SK-N-SH (cell line): ENCODE measurements at places on chromosomes 11 and 22. TPM values are rescaled to one million over a fixed set of nuclear protein-coding genes. Genes with fewer than 3 reads are reported as not detected.

DNA sequence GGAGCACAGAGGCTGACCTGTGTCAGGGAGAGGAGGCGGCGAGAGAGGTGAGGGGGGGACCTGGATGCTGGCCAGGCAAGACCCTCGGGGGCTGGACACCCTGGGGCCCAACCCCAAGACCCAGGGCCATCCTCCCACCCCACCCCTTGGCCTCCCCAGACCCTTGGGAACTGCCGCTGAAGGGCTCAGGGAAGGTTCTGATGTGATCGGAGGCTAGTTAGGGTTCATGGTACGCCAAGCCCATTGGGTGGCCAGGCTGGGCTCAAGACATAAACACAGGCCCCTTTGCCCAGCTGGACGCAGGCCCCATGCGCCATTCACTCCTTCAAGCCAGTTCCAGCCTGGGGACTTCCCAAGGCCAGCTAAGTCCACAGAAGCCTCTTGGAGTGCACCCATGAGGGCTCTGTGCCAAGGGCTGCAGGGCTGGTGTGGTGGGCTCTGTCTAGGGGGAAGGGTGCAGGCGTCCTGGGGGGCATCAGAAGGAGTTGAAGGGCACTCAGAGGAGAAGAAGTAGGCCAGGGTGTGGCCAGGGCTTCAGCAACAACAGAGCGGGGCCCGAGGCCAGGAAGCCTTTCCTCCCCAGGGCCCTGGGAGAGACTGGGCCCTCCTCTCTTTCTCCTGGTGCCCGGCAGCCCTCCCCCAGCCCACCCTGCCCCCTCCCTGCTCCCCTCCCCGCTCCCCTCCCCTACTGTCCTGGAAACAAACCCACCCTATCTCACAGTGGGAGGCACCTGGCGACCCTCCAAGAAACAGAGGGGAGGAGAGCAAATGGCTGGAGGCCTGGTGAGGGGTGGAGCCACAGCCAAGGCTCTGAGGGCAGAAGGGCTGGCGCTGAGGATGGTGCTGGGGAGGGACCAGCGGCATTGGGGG is 12.9 kb downstream of the TSPAN32 start:
- peak; percentile 95 for DNase-seq
- no peaks in the 10 kb centered on the region for H3K27me3 ChIP-seq
- H3K36me3 ChIP-seq = no peaks in the 10 kb centered on the region
- H3K4me1 ChIP-seq = peaks cover 26% of the 10 kb centered on the region

OR52N4 gene
- polyA plus RNA-seq = 0.10 TPM in 1 of 2 replicates, not detected in the other

OPCML gene
- polyA plus RNA-seq = not detected in 2 replicates

POU2F3 gene
- 0.02 TPM in 1 of 2 replicates, not detected in the other for polyA plus RNA-seq

DNA sequence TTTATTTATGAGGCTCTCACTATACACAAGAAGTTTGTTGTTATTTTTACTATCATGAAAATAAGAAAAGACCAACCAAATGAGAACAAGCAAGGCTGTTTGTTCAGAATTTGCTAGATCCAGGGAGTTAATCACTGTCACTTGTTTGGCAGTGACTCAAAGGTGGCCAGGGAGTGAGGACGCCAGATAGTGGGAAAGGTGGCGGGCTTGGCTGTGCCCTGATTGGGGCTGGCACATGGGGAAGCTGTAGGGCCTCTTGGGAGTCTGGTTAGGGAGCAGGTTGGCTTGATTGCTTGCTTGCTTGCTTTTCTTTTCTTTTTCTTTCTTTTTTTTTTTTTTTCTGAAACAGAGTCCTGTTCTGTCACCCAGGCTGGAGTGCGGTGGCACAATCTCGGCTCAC is 53.1 kb upstream of the SLC22A12 start:
- no peaks in the 10 kb centered on the region for H3K36me3 ChIP-seq
- H3K4me3 ChIP-seq = no peak overlapping the region
- no peaks in the 10 kb centered on the region for H3K4me1 ChIP-seq
- H3K27ac ChIP-seq = no peak overlapping the region
- H3K27me3 ChIP-seq = no peaks in the 10 kb centered on the region; the same call in 1 of the 2 replicates

GRCh38 chr11:110433393-110434333 is 3.9 kb downstream of the FDX1 start:
- H3K27me3 ChIP-seq = no peaks in the 10 kb centered on the region
- no peak overlapping the region for H3K4me3 ChIP-seq
- peak; percentile 39 for DNase-seq
- H3K27ac ChIP-seq = peak overlapping the region; percentile 2; the same call in 1 of the 2 replicates
- H3K4me1 ChIP-seq = peaks cover 13% of the 10 kb centered on the region; the same call in 1 of the 2 replicates

DNA sequence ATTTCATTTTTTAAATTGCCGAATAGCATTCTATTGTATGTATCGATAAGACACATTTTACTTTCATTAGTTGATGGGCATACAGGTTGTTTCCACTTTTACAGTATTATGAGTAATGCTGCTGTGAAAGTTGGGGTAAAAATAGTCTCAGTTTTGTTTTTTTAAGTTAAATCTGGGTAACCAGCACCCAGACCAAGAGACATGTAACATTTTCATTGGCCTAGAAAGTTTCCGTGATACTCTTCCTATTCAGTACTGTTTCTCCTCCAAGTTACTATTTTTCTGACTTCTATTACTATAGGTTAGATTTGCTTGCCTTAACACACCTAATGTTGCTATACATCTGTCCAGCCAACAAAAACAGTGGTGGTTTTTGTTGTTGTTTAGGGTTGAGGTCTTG is 12.3 kb downstream of the IPO7 start:
- DNase-seq = no peak
- no peak overlapping the region for H3K27ac ChIP-seq
- H3K27me3 ChIP-seq = no peaks in the 10 kb centered on the region
- H3K4me3 ChIP-seq = no peak overlapping the region
- peaks cover 36% of the 10 kb centered on the region for H3K36me3 ChIP-seq

- no peaks in the 10 kb centered on the region; the same call in 1 of the 2 replicates for H3K36me3 ChIP-seq
- H3K4me1 ChIP-seq = no peaks in the 10 kb centered on the region
- H3K27ac ChIP-seq = no peak overlapping the region
- no peaks in the 10 kb centered on the region for H3K27me3 ChIP-seq
These were observed 12.6 kb downstream of the PPARA start for GRCh38 chr22:46162771-46163556.

PAX6 gene
- not detected in 2 replicates for polyA plus RNA-seq

PDGFB gene
- 0.19 and 0.44 TPM in 2 replicates for polyA plus RNA-seq

GRCh38 chr22:30611197-30611596 is 4.2 kb downstream of the TCN2 start:
- no peak for DNase-seq
- no peaks in the 10 kb centered on the region for H3K27me3 ChIP-seq
- H3K27ac ChIP-seq = no peak overlapping the region
- H3K4me1 ChIP-seq = peaks cover 10% of the 10 kb centered on the region; the same call in 1 of the 2 replicates
- H3K36me3 ChIP-seq = no peaks in the 10 kb centered on the region
- no peak overlapping the region for H3K4me3 ChIP-seq

GRCh38 chr11:14181121-14181520 is 177.9 kb downstream of the RRAS2 start:
- no peak overlapping the region for H3K4me3 ChIP-seq
- no peaks in the 10 kb centered on the region for H3K4me1 ChIP-seq
- no peak overlapping the region for H3K27ac ChIP-seq
- no peaks in the 10 kb centered on the region for H3K27me3 ChIP-seq
- no peaks in the 10 kb centered on the region for H3K36me3 ChIP-seq
- no peak for DNase-seq

CYP2D6 gene
- polyA plus RNA-seq = 0.26 and 0.32 TPM in 2 replicates

GSTT2B gene
- polyA plus RNA-seq = 32.2 and 32.8 TPM in 2 replicates

DNA sequence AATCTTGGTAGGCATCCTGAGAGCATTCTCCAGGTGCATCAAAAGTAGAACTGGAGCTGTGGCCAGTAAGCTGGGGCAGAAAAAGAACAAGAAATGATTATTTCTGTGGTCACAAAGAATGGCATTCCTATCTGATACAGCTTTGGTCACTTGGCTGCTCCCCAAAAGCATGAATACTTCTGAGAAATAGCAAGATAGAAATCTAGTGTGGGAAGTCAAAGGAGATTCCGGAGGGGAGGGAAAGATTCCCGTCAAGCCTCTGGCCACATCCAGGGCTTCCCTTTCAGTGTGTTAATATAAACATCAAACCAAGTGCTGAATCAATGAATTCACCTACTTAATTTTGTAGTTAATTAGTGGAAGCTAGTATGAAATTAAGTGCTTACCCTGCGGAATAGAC is 1185.4 kb downstream of the LRRC4C start:
- no peaks in the 10 kb centered on the region for H3K36me3 ChIP-seq
- peak overlapping the region; percentile 65; the same call in 1 of the 2 replicates for H3K27ac ChIP-seq
- DNase-seq = no peak
- H3K4me1 ChIP-seq = peaks cover 16% of the 10 kb centered on the region; the same call in 1 of the 2 replicates

- H3K4me3 ChIP-seq = no peak overlapping the region
- H3K36me3 ChIP-seq = peaks cover 4% of the 10 kb centered on the region; the same call in 1 of the 2 replicates
- H3K27me3 ChIP-seq = no peaks in the 10 kb centered on the region
- DNase-seq = no peak
These were observed 64.0 kb downstream of the PARVA start for GRCh38 chr11:12441231-12441861.

DNA sequence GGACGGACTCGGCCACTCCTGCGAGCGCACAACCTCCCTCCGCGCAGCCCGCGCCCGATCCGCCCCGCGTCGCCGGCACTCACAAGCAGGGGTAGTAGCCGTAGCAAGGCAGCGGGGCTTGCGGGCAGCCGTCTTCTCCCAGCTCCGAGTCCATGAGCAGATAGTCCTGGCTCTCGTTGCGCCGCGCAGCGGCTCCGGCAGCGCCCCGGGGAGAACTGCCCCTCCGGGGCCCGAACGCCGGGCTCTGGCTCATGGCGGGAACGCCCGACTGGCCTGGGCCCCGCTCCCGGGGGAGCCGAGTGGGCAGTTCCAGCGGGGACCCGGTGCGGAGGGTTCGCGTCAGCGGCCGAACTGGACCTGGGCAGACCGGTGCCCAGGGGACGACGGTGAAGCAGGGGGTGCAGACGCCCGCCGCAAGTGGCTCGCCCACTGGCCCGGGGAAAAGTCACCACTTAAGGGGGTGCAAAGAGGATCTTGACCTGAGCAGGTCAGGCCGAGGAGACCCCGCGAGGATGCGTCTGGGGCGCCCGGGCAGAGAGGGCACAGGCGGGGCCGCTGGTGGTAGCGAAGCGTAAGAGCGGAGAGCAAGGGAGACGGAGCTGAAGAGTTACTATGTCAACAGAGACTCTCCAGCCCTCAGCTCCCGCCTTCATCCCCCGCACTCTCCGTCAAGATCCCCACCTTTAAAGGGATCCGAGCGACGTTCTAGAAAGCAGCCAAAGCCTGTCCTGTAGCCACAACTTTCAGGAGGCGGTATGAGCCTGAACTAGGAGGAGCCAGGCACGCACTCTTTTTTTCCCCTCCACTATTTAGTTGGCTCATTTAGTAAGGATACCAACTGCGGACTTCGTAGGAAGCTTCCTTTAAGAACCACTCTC is at the start of gene TRPC6:
Gene TRPC6 (minus strand): TSS at position 757 of the 878 bp plus-strand sequence. CDS start 504 bp downstream, at position 253.
- peak; percentile 15 for DNase-seq
- H3K4me1 ChIP-seq = no peaks in the 10 kb centered on the region
- H3K27me3 ChIP-seq = peaks cover 24% of the 10 kb centered on the region
- no peak within 1 kb of the TSS for H3K4me3 ChIP-seq
- H3K27ac ChIP-seq = no peak within 1 kb of the TSS
- no peaks in the 10 kb centered on the region for H3K36me3 ChIP-seq

BTBD18 gene
- polyA plus RNA-seq = not detected in 2 replicates

C11orf86 gene
- polyA plus RNA-seq = 0.06 and 0.08 TPM in 2 replicates

DNA sequence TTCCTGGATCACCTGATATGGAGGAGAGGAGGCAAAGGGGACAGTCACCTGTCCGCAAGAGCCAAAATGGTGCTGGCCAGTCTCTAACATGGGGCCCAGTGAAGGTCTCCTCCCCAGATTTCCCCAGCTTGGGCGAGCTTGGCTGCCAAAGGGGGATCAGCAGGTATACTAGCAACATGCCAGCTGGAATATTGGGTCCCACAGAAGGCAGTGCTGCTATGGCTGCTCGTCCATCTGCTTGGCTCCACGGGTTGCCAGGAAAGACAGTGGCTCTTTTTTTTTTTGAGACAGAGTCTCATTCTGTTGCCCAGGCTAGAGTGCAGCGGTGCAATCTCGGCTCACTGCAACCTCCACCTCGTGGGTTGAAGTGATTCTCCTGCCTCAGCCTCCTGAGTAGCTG is 12.7 kb upstream of the KAT5 start:
- H3K4me3 ChIP-seq = no peak overlapping the region
- H3K27ac ChIP-seq = no peak overlapping the region
- peaks cover 25% of the 10 kb centered on the region; the same call in 1 of the 2 replicates for H3K27me3 ChIP-seq
- DNase-seq = no peak
- H3K36me3 ChIP-seq = no peaks in the 10 kb centered on the region

DNA sequence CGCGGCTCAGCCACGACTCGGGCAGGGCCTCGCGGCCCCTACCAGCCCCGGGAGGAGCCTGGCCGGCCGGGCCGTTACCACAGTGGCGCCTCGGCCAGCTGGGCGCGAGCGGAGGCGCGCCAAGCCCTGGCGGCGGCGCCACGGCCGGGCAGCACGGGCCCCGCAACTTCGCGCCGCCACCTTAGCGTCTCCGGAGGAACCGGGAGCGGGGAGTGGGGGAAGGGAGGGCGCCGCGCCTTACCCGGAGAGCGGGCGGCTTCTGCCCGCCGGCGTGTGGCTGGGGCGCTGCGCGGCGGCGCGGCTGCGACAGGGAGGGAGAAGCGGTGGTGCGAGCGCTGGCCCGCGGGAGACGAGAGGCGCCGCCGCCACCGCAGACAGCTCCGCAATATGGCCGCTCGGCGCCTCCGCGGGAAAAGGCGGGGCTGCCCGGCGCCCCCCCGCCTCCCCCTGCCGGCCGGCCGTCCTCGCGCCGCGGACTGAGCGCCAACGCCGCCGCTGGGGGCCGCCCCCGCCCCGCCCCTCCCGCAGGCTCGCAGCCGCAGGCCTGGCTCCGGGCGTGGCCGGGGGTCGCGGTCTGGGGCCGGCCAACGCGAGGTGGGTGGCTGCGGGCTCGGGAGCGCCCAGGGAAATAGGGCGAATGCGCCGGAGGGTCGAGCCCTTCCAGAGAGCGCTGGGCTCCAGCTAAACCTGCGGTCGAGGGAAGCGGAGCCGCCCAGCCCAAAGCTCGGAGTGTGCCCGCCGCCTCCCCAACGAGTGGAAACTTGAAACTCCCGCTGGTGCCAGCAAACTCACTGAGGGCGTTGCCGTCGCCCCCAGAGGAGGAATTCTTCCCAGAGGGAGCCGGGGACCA is at the start of gene RDX:
Gene RDX (minus strand): TSS at position 389 of the 850 bp plus-strand sequence. CDS start 16,922 bp downstream, outside the sequence.
- H3K4me3 ChIP-seq = peak within 1 kb of the TSS; percentile 85
- peaks cover 37% of the 10 kb centered on the region; the same call in 1 of the 2 replicates for H3K4me1 ChIP-seq
- no peaks in the 10 kb centered on the region for H3K27me3 ChIP-seq
- peak within 1 kb of the TSS; percentile 86 for H3K27ac ChIP-seq
- DNase-seq = peak; percentile 97

GRCh38 chr11:824292-824880 is 3.3 kb upstream of the CRACR2B start:
- H3K27ac ChIP-seq = no peak overlapping the region
- peaks cover 21% of the 10 kb centered on the region; the same call in 1 of the 2 replicates for H3K36me3 ChIP-seq
- no peak for DNase-seq
- peaks cover 14% of the 10 kb centered on the region for H3K4me1 ChIP-seq
- no peaks in the 10 kb centered on the region for H3K27me3 ChIP-seq

RNF214 gene
- polyA plus RNA-seq = 11.9 and 15.4 TPM in 2 replicates

- peaks cover 39% of the 10 kb centered on the region for H3K36me3 ChIP-seq
- no peak overlapping the region for H3K27ac ChIP-seq
- no peaks in the 10 kb centered on the region for H3K4me1 ChIP-seq
- DNase-seq = no peak
These were observed 27.7 kb upstream of the PARVB start for GRCh38 chr22:43996170-43996980.

DNA sequence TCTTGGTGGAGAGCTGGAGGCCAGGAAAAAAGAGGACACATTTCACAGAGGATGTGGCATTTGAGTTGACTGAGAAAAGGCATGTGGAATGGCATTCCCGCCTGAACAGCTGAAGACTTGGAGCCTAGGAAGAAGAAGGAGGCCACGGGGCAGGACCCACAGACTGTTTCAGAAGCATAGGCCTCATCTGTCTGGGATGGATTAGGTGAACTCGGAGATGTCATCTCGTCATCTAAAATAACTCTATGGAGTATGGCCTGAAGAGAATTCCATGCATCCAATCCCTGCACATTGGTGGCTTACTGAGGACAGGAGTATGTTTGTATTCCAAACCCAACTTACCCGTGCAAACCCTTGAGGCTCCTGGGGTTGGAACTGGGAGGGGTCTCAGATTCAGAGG is 16.4 kb downstream of the SPATA19 start:
- no peaks in the 10 kb centered on the region for H3K27me3 ChIP-seq
- no peak overlapping the region for H3K27ac ChIP-seq
- no peak for DNase-seq
- H3K4me3 ChIP-seq = no peak overlapping the region
